ENCODE measurements at places on chromosomes 13 and 19. TPM values are rescaled to one million over a fixed set of nuclear protein-coding genes. Genes with fewer than 3 reads are reported as not detected.

Gene OLFM2
- total RNA-seq, result 67.9 TPM

Gene BAX
- total RNA-seq, result 165 TPM

Gene C1QTNF9B
- total RNA-seq, result not detected

Gene DYRK1B
- total RNA-seq, result 20.0 TPM

Gene CGB8
- total RNA-seq, result 3.1 TPM

Gene ZNF625
- total RNA-seq, result 11.5 TPM

Gene ZNF547
- 2.9 TPM for total RNA-seq

Gene ZNF296
- 0.12 TPM for total RNA-seq

Gene ZNF439
- total RNA-seq, result 1.1 TPM

Gene DENND1C
- not detected for total RNA-seq

Gene VSTM1
- total RNA-seq, result not detected

Gene SELENOV
- total RNA-seq, result not detected

Gene DLL3
- 1.00 TPM for total RNA-seq

Gene RNF17
- not detected for total RNA-seq

Gene DHRS12
- total RNA-seq, result 7.9 TPM

Gene CYP4F2
- total RNA-seq, result not detected

Gene KPTN
- total RNA-seq, result 9.1 TPM
